NCI-H1092 (cell line): ENCODE measurements at places on chromosomes 11 and 22.
A peak's percentile ranks its signal among the peaks of the same experiment; 100 is the strongest.

DNA sequence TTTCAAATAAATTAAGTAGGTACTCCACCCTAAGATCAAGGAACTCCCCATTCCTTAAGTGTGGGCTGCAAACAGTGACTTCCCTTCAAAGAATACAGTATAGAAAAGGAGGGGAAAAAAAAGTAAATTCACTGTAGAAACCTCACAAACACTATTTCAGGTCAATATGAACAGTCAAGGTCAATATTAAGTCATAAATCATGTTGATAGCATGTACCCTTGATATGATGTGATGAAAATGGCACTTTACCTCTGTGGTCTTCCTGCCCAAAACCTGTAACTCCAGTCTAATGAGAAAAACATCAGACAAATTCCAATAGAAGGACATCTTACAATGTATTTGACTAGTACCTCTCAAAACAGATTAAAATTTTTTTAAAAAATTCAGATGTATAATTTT is 8.2 kb downstream of the CKAP5 start:
- DNase-seq = no peak

DNA sequence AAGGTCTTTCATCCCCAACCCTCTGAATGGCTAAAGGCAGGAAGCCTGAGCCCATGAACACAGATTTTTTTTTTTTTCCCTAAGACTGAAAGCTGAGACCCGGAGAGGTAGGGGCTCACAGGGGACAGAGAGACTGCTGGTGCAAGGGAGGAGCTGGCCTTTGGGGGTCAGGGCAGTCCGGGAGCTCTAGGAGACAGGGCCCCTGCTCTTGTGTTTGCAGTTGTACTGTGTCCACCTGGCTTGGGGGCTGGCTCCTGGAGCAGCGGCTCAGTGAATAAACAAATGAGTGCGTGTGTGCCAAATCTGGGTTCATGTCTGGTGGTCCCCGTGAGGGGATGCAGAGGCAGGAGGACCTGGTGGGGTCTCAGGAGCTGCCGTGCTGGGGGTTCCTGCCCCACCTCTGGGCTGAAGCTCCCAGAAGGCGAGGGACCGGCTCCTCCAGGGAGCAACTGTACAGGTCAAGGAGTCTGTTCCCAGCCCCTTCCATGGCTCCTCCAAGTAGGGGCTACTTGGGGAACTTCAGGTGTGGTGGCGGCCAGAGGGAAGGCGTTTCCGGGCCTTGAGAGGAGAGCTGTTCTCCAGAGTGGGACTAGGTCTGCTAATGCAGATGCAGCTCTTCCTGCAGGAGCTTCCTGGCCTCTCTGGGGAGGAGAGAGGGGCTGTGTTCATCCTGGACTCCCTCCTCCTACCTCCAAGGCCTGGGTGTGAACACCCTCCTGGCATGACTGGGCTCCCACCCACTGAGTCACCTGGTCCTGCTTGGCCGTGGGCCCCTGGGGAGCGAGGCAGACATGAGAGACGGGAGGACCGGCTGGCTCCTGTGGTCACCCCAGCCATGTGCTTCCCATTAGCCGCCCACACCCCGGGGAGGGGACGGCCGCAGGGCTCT is 57.6 kb downstream of the FBXO7 start:
- peak; percentile 10 for DNase-seq

- DNase-seq = no peak
Measured at GRCh38 chr22:36922711-36923110, 9.3 kb downstream of the CSF2RB start.

- no peak for DNase-seq
Measured at GRCh38 chr11:14288189-14288935, 70.6 kb downstream of the RRAS2 start.

DNA sequence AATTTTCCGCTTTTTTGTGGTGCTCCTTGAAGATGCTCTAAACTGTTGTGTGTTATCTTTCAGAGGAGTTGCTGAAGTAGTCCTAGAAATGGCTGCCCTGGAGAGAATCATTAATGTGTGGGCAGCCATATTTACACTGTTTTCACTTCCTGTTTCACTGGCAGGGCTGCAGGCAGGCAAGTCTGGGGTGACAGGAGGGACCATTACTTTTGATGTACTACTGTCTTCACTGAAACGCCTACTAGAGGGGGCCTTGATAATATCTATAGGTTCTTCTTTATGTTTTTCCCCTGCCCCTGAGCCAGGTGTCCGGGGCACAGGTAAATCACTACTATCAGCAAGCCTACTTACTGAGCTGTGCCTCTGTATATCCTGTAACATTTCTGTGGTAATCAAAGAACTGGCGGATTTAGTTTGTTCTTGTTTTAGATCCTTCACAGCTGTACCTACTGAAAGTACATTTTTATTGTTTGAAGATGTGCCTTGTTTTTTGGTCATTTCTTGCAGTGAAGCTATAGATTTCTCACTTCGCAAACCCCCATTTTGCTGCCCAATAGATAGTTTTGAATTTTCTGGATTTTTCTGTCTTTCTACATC is 39.7 kb downstream of the ACAT1 start:
- no peak for DNase-seq

GRCh38 chr11:15942126-15942525 is 414.2 kb downstream of the SOX6 start:
- no peak for DNase-seq

DNA sequence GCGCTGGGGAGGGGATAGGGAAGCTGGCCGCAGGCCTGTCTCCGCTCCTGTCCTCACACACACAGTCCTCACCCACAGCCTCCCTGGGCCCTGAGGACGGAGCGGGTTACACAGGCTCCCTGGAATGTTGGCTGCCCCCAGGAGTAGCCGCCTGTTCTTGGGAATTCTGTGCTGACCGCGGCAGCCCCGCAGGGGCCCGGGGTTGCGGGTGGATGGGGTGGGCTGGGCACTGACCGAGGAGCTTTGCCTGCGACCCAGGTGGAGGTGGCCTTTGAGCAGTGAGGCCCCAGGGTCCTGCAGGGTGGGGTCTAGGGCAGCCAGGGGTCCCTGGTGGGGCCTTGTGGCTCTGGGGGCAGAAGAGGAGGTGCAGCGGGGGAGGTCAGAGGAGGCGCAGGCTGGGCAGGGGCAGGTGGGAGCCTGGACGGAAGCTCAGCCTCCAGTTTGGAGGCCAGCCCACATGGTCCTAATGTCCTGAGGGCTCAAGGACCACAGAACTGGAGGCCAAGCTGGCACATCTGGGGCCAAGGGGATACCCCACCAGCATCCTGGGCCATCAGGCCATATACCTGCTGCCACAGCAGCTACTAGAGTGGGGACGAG is 6.6 kb upstream of the MRGPRG start:
- no peak for DNase-seq

- DNase-seq = no peak
Measured at GRCh38 chr11:123314972-123315371, 115.1 kb upstream of the GRAMD1B start.

- no peak for DNase-seq
Measured at GRCh38 chr11:87125257-87125656, 87.5 kb downstream of the TMEM135 start.

GRCh38 chr22:40597526-40598430 is 38.7 kb downstream of the MRTFA start:
- DNase-seq = no peak

GRCh38 chr11:129767827-129768226 is 47.8 kb upstream of the TMEM45B start:
- no peak for DNase-seq
